ENCODE measurements at places on chromosomes 6 and 20.

DNA sequence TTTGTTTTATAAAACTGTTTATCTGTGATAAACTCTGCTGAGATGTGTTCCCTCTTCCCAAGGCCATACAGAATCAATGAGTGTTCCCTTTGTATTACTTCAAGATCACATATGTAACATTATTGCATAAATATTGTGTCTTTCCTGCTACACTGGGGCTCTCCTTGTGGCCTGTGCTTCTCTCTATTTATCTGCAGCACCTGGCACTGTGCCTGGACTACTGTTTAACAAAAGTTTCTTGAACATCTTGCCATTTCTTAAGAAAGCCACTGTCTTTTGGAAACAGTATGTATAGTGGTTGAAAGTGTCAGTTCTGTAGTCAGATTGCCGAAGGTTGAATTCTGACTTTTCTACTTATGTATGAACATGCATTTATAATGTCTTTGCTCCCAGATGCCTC, 169.0 kb upstream of the SCGN start:
- no peak for DNase-seq

DNA sequence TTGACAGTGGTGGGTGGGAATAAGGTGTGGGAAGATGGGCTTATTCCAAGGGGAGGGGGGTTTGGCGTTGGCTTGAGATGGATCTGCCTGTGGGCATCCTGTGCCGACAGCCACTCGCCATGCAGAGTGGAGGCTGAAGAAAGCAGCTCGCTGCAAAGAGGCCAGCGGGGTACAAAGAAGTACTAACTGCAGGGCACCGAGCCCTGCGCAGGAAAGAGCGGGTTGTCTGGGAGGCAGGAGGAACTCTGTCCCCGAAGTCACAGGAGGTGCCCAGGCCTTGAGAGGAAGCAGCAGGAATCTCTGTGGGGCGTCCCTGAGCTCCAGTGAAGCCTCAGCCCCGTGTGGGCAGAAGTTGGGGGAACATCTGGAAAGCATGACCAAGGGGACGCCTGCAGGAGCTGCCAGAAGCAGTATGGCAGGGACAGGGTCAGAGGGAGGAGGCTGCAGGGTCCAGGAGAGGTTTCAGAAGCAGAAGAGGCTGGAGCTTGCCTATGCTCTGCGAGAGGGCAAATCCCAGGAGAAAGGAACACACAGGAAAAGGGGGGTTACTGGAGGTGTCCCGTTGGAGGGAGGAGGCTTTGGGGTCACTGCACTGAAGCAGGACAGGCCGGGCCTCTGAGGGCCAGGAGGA, 77.2 kb downstream of the THBS2 start:
- DNase-seq, result no peak

DNA sequence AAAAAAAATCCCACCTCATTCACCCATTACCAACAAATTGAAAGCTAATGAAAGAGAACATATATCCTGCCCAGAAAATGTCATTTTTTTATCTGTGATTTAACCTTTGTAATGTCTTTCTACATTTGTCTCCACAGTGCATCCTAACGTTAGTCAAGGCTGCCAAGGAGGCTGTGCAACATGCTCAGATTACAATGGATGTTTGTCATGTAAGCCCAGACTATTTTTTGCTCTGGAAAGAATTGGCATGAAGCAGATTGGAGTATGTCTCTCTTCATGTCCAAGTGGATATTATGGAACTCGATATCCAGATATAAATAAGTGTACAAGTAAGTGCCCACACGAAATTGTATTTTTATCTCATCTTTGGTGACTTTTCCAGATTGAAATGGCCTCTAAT, 30.0 kb downstream of the RSPO3 start:
- DNase-seq, result no peak

DNA sequence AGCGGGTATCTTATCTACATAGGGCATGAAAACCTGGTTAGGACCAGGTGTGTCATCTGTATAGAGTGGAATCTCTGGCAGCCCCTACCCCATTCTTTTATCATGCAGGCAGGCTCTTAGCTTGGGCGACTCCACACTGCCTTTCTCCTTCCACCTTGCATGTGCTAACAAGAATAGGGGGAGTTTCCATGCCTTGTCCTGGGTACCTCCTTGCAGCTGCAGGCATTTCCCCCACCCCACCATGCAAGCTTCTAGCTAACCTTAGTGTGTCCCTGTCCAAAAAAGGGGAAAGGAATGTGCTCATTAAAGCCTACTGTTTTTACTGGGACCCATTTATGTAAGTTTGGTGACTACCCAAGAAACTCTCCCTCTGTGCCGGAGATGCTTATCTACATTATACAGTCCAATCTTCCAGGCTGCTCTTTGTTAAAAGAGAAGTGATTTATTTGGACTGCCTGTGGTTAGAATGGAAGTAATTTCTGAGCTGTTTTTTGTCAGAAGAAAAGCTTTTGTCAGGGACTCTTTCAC, 10.5 kb upstream of the CEP43 start:
- no peak for DNase-seq

GRCh38 chr6:23823421-23823820, 302.6 kb upstream of the NRSN1 start:
- DNase-seq, result no peak

DNA sequence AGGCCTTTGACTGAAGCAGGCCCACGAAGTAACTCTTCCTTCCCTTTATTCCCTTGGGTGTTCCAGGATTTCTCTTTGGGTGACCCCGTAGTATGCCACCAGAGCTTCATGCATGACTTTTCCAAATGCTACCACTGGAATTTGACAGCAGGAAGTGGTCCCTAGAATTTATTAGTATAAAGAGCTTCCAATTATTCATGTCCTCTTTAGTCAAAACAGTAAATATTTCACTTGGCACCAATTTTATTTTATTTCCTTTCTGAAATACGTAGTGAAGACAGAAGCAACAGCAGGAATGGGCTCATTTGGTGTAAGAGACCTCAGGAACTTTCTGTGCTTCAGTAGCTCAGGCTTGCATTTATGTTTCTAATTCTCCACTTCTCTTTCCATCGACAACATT, 151.3 kb downstream of the LCA5 start:
- no peak for DNase-seq

GRCh38 chr6:33700391-33701050, 11.0 kb downstream of the UQCC2 start:
- DNase-seq, result peak; percentile 26

DNA sequence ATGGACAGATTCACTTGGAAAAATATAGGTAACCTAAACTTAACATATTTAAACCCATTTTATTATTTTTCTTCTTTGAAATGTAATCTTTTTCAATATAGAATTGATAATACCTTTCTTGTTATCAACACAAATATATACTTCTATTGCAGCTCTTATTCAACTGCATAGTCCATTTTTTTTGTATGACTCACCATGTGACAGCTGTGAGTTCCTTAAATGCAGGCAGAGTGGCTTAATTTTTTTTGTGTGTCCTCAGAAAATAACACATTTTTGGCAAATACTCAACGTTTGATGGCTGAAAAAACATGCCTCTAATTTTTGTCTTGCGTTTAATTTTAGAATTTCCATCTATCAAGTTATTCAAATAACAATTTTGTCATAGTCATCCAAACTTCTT, 454.8 kb downstream of the PHF3 start:
- no peak for DNase-seq

GRCh38 chr6:100235631-100236030, 229.1 kb downstream of the SIM1 start:
- DNase-seq, result no peak

- no peak for DNase-seq
Observed at GRCh38 chr6:165272585-165272984, 36.8 kb downstream of the C6orf118 start.

- DNase-seq, result no peak
Observed at GRCh38 chr6:131013495-131013894, 49.5 kb downstream of the EPB41L2 start.

GRCh38 chr6:109290143-109290931, 91.9 kb downstream of the CD164 start:
- no peak for DNase-seq

GRCh38 chr6:120648713-120649112, 685.6 kb downstream of the TBC1D32 start:
- DNase-seq, result no peak

DNA sequence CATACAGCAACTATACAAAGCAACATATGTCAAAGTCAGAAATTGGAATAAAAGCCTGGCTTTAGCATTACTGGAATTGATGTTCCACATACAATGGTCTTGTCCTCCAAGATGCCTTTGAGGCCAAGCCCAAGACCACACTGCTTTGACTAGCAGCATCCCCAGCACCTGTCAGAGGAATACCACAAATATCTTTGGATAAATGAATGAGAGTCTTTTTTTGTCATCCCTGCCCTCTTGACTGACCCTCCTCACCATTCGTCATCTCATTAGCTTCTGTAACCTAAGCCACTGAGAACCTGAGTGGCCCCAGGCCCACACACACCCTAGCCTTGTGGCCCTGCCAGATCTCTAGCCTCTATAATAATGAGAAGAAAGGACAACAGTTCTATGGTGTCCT, 48.5 kb downstream of the TNFRSF21 start:
- no peak for DNase-seq

- no peak for DNase-seq
Observed at GRCh38 chr6:167100241-167100674, 22.6 kb upstream of the CCR6 start.

- no peak for DNase-seq
Observed at GRCh38 chr20:4117867-4118266, 102.5 kb upstream of the RNF24 start.

Data from NCI-H1694 (cell line).